ENCODE measurements at places on chromosomes 2 and 18.

DNA sequence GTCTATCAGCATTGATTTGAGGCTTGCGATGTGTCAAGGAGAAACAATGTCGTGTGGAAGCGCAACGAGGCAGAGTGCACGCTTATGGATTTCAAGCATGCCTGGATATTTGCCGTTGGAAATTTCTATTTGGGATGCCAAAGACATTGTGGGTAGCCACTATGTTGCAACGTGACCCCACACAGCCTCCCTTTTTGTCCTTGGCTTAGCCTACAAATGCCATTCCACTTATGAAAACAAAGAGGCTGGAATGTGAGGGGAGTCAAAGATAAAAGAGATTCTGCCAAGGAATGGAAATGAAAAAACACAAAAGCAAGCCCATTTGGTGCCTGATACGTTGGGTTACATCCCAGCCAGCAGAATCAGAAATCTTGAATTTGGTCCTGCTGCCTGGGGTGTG is 721.2 kb downstream of the GALR1 start:
- DNase-seq: no peak

GRCh38 chr2:160582081-160582480 is 88.5 kb upstream of the RBMS1 start:
- DNase-seq: no peak

- DNase-seq: no peak
These were observed 57.8 kb upstream of the MAP3K20 start for GRCh38 chr2:173017646-173018420.

GRCh38 chr2:225458431-225459117 is 59.1 kb downstream of the NYAP2 start:
- no peak for DNase-seq

GRCh38 chr2:152250421-152251100 is 75.0 kb upstream of the STAM2 start:
- DNase-seq: no peak

DNA sequence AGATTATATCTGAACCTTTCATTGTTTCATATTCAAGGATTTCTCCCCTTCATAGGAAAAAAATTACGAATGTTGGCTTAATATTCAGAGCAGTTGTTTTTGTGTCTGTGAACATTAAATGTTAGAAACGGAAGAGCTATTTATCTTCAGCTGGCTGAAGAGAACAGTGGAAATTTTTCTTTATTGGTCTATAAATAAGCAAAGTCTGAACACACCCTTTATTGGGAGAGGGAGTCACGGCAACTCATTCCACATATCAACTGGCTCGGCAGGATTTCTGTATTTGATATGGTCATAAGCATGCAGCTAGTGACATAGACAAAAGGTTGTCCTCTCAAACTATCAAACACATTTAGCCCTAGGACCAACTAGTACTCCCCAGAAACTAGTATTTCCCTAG is 468.4 kb upstream of the HNRNPA3 start:
- DNase-seq: no peak

- no peak for DNase-seq
These were observed 100.3 kb downstream of the COL3A1 start for GRCh38 chr2:189074506-189074905.

DNA sequence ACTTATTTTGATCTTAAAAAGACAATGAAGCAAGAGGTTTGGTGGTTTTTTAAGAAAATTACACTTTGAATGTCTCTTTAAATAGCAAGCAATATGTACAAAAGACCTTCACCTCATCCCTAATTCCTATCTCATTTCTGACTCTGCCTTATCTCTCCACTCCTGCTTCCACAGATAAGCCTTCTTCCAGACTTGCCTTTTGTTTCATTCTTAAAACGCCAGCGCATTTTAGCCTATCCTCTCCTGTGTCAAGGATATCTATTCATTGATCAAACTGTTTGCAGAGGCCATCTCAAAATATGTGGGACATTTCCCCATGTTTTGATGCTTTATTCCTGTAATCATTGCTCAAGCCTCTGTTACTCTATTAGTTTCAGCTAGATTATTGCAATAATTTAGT is 562.5 kb downstream of the PARD3B start:
- no peak for DNase-seq

DNA sequence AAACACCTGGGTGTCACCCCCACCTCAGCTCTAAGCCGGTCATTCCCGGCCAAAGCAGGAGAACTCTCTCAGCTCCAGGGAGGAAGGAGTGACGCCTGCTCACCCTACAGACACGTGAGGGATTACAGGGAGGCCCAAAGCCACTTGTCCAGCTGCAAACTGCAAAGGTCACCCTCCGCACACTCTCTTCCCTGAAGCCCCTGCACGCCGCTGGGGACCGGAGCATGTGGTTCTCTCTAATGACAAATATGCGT is 108.0 kb upstream of the ID2 start:
- DNase-seq: no peak

- no peak for DNase-seq
These were observed 39.9 kb downstream of the MAP3K2 start for GRCh38 chr2:127347734-127348392.

DNA sequence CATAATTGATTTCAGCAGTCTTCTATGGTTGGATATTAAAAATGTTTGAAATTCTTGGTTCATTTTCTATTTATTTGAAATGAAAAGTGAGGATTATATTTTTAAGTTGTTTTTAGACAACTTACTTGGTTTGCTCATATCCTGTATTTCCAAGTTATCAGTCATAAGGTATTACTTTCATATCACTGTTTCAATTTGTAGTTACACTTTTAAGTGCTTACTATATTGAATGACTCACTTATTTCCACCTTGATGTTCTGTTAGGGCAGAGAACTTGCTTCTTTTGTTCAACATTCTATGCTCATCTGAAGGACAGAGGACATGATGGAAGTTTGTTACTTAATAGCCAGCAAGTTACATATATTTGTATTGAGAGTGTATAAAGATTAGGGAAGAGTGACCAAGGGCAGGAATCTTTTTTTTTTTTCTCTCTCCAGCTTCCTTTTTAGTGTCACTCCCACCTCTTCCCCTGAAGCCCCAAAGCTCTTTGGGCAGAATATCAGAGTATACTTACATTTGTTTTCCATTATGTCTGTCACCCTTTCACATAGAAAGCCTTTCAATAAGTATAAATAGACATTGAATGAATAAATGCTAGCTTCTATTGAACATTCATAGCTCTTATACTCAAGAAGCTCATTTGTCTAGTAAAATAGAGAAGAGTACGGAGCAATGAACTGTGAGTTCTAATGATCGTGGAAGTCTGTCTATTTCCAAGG is 28.1 kb downstream of the PIK3C3 start:
- no peak for DNase-seq

DNA sequence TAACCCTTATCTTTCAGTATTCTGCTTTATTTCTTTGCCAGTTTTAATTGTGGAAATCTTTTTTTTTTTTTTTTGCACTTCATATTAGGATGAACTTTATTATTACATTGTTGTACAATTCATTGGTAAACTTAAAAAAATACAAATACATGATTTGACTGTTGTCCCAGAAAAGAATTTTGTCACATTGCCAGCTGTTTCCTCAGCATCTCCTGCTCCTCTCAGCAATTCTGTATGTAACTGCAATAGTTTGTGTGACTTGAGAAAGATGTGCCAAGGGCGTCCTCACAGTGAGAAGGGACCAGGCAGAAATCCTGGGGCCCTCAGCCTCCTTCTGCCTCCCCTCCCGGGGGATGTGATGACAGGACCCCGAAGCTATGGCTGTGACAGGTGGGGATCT is 254.4 kb downstream of the NBAS start:
- no peak for DNase-seq

DNA sequence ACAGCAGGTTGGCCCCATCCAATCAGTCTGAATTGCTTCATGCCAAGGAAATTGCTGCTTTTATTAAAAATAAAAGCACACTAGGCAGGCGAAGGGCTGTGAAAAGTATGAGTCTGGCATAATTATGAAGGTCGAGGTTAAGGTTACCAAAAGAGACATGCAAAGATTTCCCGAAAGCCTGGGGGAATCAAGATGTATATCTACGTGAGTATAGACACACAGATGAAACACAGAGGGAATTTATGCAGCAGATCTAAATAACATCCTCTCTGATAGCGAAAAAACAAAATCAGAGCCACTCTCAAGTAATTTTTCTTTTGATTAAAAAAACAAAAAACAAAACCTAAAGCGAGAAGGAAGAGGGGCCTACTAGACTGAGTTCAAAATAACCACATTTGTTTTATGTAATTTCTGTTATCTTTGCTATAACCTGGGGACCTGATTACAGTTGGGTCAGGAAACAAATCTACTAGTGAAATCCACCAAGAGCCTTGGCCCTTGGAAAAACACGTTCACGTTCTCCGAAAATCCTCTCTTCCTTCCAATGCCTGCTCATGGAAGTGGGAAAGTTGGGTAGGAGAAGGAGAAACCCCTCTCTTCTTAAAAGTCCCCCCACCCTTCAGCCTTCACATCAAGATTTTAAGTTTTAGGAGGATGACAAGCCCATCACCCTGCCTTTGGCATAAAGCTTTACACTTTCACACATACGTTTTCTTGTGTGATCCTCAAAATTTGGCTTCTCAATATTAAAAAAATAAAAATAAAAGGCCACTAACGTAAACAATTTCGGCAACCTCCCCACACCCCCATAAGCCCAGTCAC is 1.4 kb downstream of the AAK1 start:
- peak; percentile 52 for DNase-seq

- DNase-seq: no peak
These were observed 866 bp upstream of the SF3B6 start for GRCh38 chr2:24076849-24077534.

DNA sequence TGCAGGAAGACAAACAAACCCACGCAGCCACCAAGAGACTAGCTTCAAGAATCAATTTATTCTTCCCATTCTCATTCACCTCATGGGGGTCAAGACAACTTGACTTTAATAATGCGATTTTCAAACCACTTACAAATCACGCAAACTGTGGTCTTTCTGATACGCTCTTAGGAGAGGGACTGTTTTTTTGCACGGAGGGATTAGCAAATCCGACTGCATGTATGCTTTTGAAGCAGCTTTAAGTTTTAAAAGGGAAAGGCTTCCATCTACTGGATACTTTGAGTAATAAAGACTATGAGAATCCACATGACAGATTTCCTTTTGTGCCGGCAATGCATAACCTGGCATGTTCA is 322.9 kb upstream of the KCNJ3 start:
- DNase-seq: no peak

DNA sequence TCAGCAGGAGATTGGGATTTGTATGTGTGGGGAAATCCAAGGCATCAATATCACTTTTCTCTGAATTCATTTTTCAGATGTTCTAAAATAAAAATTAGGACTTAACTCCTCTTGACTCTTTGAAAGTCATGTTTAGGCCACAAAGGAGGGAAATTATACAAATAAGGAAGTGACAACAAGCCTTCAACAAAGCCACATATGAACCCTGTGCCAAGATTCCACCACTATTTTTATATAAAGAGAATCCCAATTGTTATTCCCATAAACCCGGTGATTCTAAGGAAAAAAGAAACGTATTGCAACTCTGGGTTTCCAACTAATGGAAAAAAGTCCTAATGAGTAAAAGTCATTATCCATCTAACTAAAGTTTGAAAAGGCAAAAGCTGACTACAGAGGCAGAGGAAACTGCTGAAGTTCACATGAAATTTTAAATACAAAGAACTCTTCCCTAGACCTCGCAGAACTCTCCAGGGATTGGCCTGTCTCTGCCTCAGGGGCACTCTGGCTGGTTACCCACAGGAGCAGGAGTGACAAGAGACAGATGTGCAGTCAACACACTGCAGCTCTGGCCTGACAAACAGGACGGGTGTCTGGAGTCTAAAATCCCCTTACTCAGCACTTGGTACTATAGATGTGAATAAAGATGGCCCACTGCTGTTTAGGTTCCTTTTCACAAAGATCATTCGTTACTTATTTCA is 11.5 kb downstream of the NPC1 start:
- no peak for DNase-seq

DNA sequence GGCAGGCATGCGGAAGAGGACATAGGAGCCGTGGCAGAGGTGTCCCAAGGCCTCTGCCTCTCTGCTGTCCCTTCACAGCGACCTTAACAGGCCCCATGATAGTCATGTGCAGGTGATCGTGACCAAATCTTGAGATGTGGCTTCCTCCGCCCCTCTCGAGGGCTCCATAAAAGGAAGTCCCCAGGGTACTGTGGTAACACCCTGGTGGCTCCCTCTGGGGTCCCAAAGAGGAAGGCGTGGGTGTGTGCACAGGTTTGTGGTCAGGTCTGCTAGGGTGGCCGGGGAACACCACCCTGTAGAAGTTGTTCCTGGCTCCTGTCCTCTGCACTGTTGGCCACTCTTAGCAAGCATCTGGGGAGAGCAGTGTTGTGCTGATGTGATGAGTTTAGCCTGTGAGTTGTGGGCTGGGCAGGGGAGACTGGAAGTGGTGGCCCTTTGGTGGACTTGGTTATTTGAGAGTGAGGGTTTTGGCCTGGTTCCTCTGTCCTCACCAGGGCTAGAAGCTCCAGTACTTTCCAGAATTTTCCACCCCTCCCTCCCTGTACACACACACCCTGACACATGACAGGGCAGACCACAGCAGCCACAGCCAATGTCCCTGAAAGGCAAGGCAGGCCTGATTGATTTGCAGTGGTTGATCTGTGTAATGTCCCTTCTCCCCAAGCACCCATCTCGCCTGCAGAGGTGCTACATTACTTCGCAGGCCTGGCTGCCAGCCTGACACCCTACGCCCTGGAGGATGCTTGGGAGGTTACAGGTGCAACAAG is 68.9 kb upstream of the BOD1L2 start:
- no peak for DNase-seq

DNA sequence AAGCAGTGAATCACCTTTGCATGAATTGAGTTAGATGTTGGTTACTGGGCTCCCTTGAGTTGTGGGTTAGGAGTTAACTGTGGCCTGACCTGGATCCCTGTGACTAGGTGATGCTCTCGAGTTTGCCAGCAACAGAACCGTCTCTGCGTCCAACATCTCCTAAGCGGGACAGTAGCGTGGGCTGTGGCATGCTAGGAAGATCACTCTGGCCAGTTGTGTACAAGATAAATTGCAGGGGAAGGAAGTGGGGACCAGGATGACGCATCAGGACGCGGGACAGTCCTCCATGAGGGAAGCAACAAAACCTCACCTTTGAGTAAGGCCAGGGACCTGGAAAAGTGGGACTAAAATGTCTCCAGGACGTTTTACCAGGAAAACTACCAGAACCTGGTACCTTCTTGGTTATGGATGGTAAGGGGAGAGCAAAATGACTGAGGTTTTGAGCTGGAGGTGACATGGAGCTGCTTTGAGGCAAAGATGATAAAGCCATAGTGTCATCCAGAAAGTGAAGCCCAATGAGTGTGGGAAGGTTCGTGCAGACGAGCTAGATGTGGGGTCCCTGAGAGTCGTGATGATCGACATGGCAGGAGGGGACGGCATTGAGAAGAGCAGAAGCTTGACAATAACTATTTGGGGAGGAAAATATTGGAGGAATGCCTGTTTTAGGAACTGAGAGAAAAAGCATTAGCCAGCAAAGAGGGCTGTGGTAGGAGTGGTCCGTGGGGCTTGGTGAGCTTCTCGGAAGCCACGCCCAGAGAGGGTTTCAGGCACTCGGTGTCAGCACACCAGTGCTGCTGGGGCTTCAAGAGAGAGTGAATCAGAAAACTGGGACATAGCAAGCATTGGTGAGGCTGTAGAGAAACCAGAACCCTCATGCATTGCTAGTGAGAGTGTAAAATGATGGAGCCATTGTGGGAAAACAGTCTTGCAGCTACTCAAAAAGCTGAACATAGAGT is 95.1 kb downstream of the SMAD7 start:
- no peak for DNase-seq

Data from naive thymus-derived CD4-positive, alpha-beta T cell (primary cell).